ENCODE measurements at places on chromosomes 6 and 20.

- no peak for DNase-seq
Measured at GRCh38 chr6:157075549-157076450, 247.5 kb downstream of the TMEM242 start.

DNA sequence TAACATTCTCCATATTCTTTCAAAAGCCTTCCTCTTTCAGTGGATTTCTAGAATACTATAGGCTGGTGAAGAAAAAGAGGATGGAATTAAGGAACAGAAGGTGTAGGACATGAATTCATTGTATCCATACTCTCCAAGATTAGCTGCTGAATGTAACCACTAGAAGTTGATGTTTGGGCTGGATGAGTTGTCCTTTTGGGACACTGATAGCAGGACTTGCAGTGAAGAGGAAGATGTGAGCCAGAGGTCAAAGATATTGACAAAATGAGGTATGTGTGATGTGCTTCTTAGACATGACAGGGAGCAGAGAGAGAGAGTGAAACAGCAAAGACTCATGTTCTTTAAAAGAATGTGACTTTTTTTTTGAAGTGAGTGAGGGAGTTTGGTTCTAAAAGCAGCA, 134.3 kb upstream of the MAN1A1 start:
- no peak for DNase-seq

DNA sequence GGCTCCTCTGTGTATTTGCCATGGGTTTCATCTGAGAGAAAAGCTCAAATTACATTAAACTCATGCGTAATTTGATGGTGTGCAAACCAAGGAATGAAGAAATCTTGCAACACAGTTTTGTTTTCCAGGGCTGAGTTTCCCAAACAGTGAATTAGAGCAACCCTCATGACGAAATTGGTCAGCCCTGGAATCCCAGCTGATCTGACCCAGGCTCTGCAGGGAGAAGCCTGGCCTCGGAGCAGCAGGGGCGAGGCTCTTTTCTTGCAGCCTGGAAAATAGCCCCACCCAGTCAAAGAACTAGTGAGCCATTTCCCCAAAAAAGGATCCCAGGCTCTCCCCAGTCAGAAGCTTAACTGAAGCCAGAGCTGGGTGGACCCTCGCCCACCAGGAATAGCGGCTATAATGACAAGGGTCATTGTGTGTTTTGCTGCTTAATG, 107.3 kb upstream of the SNX9 start:
- no peak for DNase-seq

DNA sequence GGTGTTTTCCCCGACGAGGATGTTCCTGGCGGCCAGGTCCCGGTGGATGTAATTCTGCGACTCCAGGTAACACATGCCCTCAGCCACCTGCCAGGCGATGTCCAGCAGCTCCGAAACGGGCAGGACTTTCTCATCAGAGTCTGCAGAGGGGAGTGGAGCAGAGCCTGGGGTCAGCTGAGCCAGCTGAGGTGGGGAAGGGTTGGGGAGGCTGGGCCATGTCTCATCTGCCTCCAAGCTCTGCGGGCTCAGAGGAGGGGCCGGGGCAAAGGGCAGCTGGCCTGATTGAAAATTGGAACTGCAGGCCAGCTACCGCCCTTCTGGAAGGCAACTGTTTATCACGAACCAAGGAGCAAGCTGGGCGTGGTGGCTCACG, 6.4 kb downstream of the PTK6 start:
- DNase-seq, result no peak

DNA sequence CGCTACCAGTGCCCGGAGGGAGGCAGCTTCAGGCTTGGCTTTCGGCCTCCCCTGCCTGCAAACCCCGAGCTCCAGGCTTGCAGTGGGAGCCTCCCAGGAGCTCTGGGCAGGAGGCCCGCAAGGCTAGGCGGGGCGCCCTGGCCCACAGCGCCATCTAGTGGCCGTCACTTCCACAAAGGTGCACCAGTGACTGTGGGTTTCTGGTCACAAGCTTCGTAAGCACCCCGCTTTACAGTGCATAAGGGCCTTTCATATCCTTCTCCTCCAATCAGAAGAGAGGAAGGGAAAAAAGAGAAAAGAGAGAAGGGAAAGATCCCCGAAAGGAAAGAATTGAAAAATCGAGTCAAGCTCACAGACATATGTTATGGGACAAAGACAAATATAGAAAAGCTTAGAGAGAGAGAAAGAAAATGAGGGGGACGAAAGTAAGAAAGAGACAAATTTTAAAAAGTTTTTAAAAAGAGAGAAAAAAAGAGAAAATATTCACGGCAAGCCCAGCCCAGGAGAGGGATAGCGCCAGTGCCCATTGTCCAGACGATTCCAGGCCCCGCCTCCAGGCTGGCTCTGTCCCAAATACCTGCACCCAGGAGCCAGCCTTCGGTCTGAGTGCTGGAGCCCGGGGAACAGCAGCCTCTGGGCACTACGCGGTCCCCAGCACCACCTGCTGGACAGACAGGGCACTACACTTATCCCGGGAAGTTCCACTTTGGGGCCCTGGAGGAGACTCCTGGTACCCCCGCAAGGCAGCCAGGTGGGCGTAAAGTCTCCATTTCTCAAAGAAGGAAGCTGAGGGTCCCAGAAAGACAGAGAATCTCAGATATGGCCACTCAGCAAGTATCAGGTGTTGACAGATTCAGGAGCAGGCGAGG, 207.1 kb downstream of the PREX1 start:
- peak; percentile 61 for DNase-seq

GRCh38 chr20:44738813-44739477, 6.7 kb upstream of the KCNK15 start:
- DNase-seq, result peak; percentile 13

GRCh38 chr20:23608251-23608846, 2.6 kb upstream of the CST9 start:
- DNase-seq, result no peak

DNA sequence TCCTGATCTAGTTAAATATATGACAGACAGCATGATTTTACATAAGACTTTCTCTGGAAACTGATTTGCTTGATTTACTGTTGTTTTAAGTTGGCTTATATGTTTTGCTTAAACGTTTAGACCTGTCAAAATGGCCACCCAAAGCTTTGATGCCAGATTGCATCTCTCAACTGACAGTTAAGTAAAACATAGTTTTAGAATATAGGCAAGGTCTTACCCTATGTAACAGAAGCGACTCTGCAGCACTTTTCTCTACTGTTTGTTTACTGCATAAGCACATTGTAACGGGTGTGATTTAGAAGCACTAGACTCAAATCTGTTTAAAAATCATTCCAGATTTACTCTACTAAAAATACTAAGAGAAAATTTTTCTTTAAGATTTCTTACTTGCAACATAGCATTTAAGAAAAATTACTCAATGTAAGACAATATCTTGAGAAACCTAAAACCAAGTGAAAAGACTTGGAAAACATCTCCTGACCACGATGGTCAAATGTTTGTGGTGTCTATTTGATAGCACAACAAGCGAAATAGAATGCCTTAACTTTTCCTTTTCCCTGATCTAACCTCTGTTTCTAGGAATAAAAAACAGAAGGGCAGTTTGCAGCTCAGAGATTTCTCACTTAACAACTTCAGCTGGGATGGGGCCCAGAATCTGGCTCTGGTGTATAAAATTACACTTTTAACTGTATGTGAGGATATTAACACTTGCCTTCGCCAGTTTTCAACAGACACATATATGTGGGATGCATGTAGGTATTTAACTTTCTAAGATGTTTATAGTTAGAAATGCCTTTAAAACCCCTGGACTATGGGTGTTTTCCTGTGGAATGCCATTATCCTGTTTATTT, 47.4 kb downstream of the AIG1 start:
- DNase-seq, result no peak

- DNase-seq, result no peak
Measured at GRCh38 chr6:87851674-87852299, 149.8 kb upstream of the AKIRIN2 start.

DNA sequence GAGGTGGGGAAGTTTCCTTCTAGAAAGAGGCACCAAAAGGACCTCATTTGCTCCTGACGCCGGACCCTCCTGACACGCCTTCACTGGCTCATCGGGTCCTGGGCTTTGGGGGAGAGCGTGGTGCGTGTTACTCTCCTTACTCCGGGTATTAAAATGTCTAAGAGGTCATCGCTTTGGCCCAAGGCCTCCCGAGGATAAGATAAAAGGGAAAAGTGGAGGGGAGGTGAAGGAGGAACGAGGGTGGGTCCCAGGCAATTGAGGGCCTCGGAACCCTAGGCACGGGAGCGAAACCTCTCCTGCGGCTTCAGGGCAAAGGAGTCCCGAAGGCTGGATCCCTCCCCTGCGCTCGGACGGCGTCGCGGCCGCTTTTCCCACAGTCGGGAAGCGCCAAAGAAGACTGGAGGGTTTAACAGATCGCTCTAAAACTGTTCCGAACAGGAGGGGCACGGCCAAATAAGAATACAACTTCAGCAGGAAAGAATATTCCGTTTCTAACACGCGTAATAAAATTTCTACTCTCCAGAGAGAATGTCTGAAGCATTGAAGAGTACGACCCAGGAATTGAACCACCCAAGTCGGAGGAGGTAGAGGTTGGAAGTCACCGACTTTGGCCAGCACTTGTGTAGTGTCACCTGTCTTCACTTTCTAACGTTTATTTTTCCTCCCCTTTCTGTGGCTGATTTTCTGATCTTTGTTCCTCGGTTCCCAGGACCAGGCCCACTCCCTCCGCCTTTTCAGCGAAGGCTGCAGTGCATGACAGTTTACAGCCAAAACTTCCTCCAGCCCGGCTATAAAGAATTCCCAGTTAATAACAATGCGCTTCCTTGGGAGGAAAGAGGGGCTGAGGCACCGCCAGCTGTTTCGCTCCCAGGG, 2.1 kb upstream of the TBXT start:
- DNase-seq, result no peak

DNA sequence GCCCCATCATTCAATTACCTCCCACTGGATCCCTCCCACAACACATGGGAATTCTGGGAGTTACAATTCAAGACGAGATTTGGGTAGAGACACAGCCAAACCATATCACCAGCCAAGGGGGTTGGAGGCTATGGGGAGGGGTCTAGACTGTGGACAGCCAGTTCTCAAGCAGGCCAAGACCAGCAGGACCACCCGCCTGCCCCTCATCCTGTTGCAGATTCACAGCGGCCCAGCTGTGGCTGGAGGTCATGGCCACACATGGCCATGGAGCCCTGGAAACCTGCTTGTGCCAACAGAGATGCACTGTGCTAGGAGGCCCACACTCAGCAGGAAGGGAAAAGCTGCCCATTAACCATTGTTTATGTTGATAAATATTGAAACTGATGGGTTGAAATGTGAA, 240.5 kb downstream of the TTLL2 start:
- DNase-seq, result no peak

GRCh38 chr6:163036160-163036645, 308.4 kb downstream of the PACRG start:
- DNase-seq, result no peak

DNA sequence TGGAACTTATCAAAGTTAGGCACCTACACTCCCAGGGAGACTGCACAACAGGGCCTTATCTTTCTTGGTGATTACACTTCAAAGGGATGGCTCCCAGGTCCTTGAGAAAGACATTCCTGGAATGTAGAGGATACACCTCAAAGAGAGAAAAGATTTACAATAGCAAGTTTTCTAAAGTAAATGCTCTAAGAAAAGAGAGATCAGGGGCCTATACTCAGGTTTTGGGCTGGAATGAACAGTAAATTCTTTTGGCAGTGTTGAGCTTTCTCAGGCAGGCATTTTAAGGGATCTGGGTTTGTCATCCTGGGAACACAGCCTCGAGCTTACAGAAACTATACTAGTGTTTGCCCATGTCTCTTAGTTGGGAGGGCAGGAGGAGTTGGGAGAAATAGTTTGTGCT, 31.7 kb upstream of the ME1 start:
- DNase-seq, result no peak

- no peak for DNase-seq
Measured at GRCh38 chr6:101268541-101268940, 125.0 kb upstream of the GRIK2 start.

DNA sequence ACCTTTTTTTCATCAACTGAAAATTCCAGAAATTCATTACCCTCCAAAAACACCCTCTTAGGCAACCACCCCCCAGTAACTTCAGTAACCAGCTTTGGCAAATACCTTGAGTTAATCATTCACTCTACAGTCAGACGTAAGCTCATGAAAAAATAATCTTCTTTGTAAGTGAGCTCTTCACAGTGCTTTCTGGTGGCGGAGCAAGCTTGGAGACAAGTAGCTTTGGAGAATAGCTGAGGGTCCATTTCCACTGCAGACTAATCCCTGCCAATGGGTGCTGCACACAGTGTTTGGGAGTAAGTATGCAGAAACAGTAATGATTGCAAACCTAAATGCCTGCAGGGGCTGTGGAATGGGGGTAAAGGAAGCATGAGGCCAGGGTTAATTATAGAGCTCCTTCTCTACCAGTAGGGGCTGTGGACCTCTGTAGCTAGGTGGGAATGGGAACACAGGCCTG, 56.8 kb upstream of the HINT3 start:
- no peak for DNase-seq

- DNase-seq, result no peak
Measured at GRCh38 chr20:46683939-46684750, 5.1 kb downstream of the TP53RK start.

DNA sequence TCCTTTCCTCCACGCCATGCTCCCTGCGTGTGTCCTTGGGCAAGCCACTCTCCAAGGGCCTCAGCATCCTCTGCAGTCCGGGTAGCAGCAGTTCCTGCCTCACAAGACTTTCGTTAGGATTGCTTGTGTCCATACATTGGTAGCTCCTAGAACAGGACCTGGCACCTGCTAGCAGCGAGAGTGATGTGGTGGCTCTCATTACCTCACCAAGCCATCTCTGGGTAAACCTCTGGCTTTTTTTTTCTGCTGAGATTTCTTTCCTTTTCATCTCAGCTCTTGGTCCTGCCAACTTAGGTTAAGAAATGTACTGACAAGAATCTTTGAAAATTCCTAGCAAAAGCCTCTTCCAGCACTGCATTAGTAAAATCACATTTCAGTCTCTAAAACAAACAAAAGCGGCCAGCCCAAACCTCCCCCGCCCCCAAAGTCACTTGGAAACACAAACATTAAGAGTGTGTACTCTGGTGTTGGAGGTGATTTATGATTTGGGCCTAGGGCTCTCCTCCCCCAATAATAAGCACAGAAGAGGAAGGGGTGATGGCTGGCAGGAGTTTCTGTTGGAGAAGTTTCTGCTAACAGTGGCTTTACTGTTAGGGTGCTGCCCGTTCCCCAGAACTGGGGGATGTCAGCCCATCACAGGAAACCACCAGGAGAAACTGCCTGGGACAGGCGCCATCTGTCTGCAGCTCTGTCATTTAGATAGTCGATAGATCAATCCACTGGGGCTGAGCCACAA, 199.2 kb downstream of the CD83 start:
- no peak for DNase-seq

DNA sequence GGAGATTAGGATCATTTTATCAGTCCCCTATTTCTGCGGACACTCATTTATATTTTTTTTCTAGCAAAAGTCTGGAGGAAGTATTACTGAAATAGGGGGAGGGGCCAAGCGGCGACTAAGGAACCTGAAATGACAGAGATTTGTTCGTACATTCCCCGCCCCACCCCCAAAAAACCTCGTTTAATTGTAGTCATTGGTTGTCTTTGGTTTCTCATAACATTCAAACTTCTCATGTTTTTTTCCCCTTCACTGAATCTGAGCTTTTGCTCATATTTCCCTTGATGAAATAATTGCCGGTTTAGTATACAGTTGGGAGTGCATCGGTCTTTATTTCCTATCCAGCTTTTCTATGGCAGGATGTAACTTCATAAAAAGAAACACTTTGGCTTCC, 768 bp upstream of the FYN start:
- DNase-seq, result peak; percentile 67

All from effector CD4-positive, alpha-beta T cell (primary cell).